ENCODE measurements at places on chromosomes 1 and 21. TPM values are rescaled to one million over a fixed set of nuclear protein-coding genes. Genes with fewer than 3 reads are reported as not detected.
A peak's percentile ranks its signal among the peaks of the same experiment; 100 is the strongest.

NMNAT2 gene
- 0.03 TPM for total RNA-seq

RHBDL2 gene
- not detected for total RNA-seq

HSD3B1 gene
- total RNA-seq = not detected

PLA2G2F gene
- not detected for total RNA-seq

C1orf94 gene
- total RNA-seq = not detected

PRELP gene
- total RNA-seq = not detected

GRCh38 chr1:76786222-76786621 is 81.1 kb upstream of the ST6GALNAC5 start:
- DNase-seq = peak; percentile 35

- no peak for DNase-seq
Observed at GRCh38 chr1:110083061-110083865, 12.8 kb upstream of the ALX3 start.

- no peak for DNase-seq
Observed at GRCh38 chr1:56459260-56459659, 120.1 kb downstream of the PLPP3 start.

- no peak for DNase-seq
Observed at GRCh38 chr1:111943066-111943465, 46.4 kb downstream of the KCND3 start.

- no peak for DNase-seq
Observed at GRCh38 chr1:3651930-3652547, at the start of gene TP73. Gene TP73, plus strand, starts transcription at chr1:3652516. Its CDS starts 29,850 bp downstream, at chr1:3682366.

DNA sequence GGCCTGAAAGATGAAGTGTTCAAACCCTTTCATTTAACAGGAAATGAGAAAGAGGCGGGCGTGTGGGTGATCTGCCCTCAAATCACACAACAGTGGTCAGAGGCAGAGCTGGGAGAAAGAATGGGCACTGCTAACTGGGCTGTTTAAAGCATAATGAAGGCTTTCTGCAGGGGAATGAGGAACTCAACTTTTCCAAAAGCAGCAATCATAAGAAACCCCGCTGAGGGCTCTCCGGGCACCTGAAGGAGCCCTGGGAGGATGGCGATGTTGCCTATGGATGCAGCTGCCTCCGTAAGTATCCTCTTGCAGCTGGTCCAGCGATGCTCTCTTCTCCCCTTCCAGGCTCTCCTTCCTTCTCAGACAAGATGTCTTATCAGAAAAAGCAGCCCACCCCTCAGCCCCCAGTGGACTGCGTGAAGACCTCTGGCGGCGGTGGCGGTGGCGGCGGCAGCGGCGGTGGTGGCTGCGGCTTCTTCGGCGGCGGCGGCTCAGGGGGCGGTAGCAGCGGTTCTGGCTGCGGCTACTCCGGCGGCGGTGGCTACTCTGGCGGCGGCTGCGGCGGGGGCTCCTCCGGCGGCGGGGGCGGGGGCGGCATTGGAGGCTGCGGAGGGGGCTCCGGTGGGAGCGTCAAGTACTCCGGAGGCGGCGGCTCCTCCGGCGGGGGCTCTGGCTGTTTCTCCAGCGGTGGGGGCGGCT is 1.2 kb downstream of the LORICRIN start:
- no peak for DNase-seq

DNA sequence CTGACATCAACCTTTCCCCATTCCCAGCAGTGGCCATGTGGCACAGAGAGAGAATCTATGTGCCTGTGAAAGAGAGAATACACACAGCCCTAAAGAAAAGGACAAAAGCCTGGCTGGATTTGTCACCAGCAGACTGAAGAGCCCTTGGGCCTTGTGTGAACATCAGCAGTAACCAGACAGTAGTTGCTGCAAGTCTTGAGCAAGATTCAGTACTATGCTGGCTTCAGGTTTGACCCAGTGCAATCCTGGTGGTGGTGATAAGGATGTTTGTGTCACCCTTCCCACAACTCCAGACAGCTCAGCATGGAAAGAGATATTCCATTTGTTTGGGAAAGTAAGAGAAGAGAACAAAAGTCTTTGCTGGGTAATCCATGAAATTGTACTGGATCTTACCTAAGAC is 28.4 kb upstream of the GBP6 start:
- no peak for DNase-seq

DNA sequence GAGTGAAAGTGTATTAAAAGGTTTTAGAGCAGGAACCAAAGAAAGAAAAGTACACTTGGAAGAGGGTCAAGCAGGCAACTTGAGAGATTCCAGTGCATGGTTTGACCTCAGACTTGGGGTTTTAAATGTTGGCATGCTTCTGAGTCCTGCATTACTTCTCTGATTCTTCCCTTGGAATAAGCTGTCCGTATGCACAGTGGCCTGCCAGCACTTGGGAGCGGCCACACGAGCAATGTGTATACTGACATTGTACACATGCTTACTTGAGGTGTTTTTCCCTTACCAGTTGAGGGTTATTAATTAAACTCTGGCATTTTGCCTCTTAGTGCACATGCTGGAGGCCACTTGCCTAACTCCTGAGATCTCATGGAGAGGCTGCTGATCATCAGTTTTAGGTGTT is 786.6 kb upstream of the RGS18 start:
- no peak for DNase-seq

DNA sequence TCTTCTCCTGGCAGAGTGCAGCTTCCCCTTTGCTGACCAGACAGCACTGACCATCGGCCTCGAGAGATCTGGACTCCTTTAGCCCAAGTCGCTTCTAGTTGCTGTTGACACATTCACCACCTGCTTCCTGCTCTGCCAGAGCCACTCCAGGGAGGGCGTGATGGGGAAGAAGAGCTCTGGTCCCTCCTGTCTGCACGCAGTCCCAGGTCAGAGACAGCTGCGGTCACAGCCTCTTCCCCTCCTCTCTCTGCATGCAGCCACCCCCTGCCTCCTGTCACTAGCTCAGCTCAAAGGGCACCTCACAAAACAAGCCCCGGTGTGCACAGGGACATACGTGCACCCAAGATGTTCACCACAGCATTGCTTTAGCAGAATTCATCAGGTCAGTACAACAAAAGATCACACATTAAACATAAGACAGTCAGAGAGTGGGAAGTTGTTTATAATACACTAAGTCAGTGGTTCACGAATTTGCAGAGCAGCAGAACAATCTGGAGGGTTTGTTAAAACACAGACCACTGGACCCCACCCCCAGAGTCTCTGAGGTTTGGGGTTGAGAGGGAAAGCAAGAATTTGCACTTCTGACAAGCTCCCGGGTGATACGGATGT is 132.9 kb downstream of the SYF2 start:
- DNase-seq = no peak

- DNase-seq = no peak
Observed at GRCh38 chr1:169161496-169162194, 55.2 kb downstream of the ATP1B1 start.

- DNase-seq = no peak
Observed at GRCh38 chr1:40309374-40310128, 7.5 kb downstream of the COL9A2 start.

DNA sequence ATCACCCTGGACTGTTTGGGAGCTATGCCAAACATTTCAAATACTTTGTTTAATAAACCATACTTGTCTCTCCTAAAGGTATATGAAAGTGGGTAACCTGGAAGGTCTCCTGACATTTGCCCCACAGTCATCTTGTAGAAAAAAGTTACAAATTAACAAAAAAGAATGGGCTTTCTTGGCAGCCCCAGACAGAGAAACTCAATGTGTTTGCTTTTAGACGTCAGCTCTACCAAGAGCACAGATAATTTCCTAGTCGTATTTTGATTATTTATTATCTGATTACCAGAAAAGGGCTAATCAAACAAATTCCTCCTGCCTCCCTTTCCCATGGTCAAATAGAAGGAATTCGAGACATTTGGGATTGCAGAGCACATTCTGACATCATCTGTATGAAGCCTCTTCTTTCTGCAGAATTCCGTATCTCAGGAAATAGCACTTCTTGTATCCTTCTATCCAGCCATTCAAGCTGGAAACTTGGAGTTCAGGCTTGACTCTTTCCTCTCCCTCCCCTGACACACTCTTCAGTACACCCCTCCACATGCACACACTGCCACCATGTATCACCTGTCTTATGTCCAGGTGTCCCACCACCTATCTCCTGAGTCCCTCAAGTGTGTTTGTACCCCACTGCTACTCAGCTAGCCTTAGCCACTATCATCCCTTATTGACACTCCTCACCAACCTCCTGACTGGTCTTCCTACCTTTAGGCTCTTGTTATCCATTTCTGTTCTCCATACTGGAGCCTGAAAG is 42.8 kb upstream of the LEPR start:
- no peak for DNase-seq

- DNase-seq = peak; percentile 60
Observed at GRCh38 chr1:116949213-116949985, 39.7 kb downstream of the PTGFRN start.

- no peak for DNase-seq
Observed at GRCh38 chr1:18803151-18803791, 56.2 kb downstream of the TAS1R2 start.

DNA sequence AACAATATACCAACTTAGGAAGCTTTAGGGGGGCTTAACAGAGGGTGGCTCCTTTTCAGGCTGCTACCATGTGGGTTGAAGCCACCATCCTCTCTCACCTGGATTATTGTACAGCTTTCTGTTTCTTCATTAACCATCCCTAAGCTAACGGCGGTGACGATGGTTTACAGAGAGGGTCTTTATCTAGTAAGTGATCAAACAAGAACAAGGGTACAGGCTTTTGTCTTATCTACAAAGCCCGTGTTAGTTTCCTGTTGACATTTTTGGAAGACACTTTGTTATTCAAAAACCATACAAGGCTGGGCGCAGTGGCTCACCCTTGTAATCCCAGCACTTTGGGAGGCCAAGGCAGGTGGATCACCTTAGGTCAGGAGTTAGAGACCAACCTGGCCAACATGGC is 20.4 kb downstream of the SLC25A33 start:
- no peak for DNase-seq

DNA sequence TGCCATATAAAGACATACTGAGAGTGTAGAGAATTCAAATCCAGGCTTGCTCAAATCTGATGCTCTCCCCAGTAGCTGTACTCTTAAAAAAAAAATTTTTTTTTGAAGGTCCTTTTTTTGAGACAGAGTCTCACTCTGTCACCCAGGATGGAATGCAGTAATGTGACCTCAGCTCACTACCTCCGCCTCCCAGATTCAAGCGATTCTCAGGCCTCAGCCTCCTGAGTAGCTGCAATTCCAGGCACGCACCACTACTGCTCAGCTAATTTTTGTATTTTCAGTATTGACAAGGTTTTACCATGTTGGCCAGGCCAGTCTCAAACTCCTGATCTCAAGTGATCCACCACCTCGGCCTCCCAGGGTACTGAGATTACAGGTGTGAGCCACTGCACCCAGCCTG is 28.7 kb downstream of the STYXL2 start:
- DNase-seq = no peak

DNA sequence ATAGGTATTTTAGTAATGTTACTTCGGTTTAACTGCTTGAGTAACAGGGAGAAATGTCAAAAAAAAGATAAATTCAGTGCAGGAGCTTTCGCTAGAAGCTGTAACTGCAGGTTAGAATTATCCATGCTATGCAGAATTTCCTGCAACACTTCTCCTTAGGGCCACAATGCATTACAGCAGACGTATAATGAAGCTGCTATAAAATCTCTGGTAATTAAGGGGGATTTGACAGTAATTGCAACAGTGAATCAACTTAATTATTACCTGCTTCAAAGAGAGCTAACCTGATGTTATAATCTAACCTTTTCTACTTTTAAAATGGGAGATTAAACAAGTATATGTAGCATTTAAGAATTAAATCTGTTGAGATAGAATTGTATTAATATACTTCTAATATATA is 92.6 kb downstream of the ATG4C start:
- no peak for DNase-seq

- no peak for DNase-seq
Observed at GRCh38 chr1:20716232-20716631, 1.6 kb downstream of the KIF17 start.

DNA sequence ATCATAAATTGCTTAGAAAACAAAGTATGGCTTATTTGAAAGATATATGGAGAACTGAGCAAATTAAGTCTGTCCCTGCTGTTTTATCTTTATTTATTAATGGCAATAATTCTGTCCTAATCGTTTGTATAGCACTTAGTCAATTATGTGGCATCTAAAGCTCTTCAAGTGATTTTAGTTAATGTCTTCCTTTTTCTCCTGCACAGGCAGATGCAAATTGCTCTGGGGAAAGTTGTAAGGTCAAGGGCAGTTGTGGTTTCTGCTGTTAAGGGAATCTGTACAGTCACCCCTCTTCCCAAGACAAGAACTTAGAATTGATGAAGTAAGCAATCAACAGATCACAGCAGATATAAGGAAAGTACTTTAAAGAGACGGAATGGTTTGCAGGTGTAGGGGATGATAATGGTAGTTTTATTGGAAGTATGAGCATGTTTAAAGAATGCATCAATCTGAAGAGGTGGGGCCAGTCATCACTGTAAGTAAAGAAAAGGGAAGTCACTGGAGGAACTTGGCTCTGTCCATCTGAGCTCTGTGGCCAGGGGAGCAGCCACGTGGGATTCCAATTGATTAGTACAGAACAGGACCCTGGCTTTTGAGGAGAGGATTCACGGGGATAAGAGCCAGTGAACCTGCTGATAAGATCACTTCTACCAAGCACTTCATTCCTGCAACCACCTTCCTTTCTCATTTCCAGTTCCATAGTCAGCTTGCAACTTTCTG is 116.0 kb upstream of the KCNJ6 start:
- DNase-seq = no peak

GRCh38 chr1:191993549-191993948 is 164.7 kb upstream of the RGS18 start:
- DNase-seq = peak; percentile 81

DNA sequence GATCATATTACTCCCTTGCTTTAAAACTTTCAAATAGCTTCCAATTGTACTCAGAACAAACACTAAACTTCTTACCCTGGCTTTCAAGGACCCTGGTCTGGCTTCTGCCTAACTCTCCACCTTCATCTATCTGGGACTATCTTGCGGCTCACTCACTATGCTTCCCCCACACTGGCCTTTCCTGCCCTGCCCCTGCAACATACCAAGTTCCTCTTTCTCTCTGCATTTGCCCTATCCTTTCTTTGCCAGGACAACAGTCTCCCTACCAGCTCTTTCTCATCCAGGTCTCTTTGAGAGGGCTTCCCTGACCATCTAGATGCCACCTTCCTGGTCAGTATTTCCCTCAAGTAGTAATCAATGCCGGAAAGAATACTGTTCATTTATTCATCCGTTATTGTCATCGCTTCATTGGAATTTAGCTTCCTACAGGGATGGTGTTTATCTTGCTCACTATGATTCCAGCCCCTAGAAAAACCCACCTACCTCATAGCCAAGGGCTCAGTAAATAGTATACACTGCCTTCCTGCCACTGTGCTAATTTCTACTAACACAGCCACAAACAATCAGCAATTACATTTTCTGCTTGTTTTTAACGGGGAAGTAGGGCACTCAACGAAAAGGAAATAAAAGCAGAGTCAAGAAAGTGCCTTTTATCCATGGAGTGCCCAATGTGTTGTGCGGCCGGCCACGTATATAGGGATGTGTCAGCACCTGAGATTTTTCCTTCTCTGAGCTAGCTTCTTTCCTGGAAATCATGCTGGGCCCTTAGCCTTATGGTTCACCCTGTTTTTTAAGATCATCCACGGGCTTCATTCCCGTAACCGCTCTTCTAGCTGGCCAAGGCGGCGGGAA is 521 bp upstream of the CDC7 start:
- DNase-seq = no peak

GRCh38 chr1:151137789-151138188 is 8.6 kb downstream of the SEMA6C start:
- DNase-seq = no peak
